Hippocampal formation (tissue), 2 donors: ENCODE measurements at places on chromosomes 13 and 19.

DNA sequence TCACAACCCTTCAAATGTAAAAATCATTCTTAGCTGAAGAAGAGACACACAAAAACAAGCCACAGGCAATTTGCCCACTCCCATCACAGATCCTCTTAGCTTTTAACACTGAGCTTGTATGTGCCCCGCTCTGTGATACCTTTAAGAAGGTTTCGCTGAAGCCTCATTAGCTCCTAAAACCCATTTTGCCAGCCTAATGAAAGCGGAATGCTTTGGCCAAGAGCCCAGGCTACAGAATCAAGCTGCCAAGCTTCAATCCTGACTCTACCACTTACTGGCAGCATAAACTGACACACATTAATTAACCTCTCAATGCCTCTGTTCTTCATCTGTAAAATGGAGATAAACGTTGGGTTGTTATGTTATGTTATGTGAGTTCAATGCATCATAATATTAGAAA lies 10.5 kb downstream of the ZNF112 start:
- no peak for DNase-seq

GRCh38 chr19:39671739-39672363 lies 16.1 kb downstream of the LGALS16 start:
- DNase-seq: no peak

DNA sequence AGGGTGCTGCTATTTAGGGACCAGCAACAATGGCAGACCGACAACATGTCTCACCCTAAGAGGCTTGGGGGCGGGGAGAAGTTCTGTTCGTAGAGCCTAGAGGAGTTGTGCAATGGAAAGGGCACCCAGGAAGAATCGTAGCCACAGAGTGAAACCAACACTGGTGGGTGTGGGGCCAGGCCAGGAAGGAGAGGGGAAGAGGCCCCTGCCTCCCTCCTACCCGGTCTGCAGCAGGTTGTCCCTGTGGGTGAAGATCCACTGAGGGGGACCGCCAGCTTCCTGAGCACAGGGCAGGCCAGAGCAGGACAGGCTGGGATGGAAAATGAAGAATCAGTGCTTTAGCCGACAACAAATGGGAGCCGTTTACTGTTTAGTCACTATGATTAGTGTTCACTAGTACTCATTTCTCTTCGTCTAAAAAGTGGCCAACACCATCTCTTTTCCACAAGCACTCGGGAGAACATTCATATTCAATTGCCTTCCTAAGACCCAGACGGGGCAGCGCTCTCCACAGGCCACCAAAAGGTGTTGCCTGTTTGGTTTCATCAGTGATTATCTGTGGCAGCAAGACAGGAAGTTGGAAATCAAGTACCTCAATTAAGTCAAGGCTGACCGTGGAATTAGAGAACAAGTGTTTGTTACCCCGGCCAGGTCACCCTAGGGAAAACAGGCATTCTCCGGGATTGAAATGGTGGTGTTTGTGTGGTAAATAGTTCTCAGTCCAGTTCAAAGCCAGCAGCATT lies 1.1 kb upstream of the ATP11A start:
- peak; percentile 26 for DNase-seq

DNA sequence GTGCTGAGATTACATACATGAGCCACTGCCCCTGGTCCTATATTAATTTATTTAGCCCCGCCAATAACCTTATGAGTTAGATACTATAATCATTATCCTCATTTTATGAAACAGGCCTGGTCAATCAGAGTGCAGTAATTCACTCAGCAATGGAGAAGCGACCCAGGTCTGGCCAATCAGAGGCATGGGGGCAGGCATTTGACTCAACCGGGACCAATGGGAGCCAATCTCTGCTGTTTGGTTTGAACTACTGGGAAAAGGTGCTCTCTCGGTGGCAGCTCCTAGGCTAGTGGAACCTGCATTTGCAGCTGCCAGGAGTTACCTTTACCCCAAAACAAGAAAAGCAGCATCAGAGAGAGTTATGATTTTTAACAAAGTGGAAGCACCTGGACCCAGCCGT lies 6.6 kb downstream of the SIRT2 start:
- no peak for DNase-seq

DNA sequence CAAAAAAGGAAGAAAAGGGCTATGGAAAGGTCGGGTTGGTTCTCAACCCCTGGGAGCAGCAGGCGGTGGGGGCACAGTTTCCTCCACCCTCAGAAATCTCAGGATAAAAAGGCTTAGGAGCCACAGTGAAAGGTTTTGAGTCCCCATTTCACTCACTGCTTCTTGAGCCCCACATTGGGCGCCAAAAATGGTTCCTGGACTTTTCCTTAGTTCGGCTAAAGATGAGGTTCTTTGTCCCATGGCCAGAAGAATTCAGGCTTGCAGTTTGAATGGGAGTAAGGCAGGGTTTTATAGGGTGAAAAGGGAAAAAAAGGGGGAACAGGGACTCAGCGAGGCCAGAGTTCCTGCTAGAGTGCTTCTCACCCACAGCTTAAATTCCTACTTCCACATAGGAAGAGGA lies 179.5 kb downstream of the GGACT start:
- no peak for DNase-seq

DNA sequence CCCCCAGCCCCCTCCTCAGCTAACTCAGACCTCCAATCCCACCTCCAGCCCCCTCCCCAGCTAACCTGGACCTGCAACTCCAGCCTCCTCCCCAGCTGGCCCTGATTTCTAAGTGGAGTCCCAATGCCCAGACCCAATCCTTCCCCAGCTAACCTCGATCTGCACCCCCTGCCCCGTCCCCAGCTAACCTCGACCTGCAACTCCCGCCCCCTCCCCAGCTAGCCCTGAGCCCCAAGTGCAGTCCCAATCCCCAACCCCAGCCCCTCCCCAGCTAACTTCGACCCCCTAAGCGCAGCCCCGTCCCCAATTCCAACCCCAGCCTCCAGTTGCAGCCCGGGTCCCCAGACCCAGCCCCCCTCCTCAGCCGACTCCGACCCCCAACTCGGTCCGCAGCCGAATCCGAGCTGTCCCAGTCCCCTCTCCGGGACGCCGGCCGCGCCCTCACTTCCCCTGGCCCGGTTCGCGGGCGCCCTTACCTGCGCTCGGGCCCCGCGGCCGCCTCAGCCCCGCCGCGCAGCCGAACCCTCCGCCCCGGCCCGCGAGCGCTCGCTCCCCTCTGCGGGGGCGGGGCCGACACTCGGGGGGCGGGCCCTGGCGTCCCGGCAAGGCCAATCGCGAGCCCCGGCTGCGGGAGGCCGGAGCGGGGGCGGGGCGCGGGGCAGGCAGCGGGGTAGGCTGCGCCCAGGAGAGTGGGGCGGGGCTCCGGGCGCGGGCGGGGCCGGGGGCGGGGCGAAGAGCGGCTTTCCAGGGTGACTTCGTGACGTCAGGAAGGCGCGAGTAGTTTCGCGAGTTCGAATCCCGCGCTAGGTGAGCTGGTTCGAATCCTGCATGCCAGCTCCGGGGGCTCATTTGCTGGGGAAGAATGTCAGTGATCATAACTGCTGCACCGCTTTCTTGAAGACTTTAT lies at the start of gene GNG7:
Gene GNG7 (minus strand): TSS at position 525 of the 907 bp plus-strand sequence. CDS start 182,006 bp downstream, outside the sequence.
- DNase-seq: peak; percentile 92

- no peak for DNase-seq
Measured at GRCh38 chr13:93227280-93227877, 772 bp downstream of the GPC6 start.

DNA sequence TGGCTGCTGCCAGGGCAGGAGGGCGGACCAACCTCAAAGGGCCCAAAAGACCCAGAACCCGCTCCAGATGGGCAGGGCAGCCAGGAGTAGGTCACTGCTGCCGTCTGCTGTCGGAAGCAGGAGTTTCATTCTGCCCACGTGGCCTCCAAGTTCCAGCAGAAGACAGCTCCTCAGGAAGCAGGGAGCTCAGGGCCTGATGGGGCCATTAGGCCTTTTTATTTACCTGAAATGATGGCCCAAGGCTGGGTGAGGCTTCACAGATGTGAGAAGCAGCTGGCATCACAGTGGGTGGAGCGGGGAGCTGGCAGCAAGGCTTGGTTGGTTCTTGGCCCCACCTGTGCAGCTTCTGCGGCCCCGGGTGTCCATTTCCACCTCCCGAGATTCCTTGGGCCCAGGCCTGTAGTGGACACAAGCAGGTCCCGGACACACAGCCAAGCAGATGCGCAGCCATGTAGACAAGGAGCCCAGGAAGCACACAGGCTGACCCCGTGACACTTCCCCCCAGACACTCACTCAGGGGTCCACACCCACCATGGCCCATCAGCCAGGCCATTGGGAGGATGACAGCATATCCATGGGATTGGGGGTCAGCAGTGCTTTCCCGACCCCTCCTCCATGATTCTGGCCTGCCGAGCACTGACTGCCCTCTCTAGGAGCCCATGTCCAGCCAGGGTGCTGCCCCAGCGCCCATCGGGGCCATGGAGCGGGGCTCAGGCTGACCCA lies 26.4 kb downstream of the C13orf46 start:
- peak; percentile 28 for DNase-seq

GRCh38 chr13:33629605-33630360 lies 188.2 kb upstream of the RFC3 start:
- DNase-seq: no peak

DNA sequence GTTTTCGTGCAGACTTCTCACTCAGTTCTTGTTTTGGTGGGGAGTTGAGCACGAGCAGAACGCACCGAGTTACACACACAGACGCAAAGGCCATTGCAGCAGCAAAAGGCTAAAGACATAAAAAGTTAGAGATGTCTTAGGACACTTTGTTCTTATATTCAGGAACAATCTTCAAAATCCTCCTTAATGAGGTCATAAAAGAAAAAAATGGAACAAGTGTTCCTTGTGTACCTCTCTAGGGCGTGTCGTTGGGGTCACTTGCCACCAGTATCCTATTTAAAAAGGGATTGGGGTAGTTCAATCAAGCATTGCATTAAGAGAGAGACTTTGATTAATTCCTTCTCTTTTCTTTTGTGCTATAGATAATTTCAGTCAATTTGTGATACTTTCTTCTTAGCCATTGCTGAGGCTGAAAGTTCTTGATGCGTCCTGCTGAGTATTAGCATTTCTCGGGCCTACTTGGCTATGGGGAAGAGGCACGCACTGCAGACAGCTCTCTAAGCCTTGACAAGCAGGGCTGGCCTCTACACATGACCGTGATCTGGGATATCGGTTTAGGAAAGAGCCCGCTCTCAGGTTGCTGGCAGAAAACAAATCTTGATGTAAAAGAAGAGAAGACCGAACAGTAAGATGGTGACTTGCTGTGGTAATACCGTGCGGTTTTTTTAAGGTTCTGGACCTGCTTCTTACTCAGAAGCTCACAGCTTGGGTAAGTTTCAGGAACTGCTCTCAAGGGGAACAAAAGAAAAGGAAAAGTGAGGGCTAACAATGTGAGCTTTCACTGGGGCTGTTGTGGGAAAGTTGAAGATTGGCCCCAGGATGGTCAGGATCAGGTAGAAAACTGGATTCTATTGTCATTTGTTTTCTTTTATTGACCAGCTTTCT lies 223.6 kb downstream of the TM9SF2 start:
- no peak for DNase-seq

- no peak for DNase-seq
Measured at GRCh38 chr19:799076-799881, 2.0 kb downstream of the PTBP1 start.

GRCh38 chr19:4624733-4625362 lies 14.5 kb upstream of the TNFAIP8L1 start:
- DNase-seq: no peak

DNA sequence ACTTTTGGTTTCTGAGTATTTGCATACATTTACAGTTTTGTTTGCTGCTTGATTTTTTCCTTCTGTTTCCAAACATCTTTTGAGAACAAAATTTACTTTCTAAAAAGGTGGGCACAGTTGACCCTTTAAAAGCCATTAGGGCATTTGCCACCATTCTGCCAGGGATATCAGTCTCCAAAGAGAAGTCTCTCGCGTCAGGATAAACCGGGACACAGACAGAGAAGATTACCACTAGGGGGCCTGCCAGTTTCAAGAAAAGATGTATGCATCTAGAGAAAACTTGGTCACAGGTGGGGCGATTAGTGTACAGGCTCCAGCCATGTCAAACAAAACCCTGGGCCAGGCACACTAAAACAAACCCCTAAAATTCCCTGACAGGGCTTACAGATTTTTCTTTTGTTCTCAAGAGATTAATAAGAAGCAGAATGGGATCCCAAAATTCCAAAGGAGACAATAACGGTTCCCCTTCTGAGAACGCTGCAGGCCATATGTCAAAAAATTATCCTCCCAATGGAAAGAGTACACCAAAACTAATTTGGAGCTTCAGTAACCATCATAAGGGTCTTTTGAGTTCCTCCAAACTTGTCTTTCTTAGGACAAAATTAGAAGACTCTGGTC lies 10.7 kb upstream of the PABPC3 start:
- DNase-seq: peak; percentile 72

DNA sequence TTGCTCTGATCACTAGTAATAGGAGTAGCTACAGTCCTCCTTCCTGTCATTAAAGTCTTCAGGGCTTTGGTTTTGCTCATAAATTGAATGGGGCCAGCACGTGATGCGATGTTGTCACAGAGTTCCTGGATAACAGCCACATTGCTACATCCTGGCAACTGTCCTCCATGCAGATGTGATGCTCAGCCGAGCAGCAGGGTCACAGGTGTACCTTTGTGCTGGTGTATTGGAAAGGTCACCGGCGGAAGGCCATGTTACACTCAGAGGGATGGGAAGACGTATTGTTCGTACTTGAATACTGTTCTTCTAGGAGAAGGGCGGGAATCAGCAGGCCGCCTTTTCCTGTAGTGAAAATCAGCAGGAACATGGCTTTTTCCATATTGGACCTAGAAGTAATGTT lies 713.8 kb upstream of the GPC6 start:
- no peak for DNase-seq
